Anterior cingulate cortex (tissue), 58 donors: ENCODE measurements at places on chromosomes 2 and 18.
A peak's percentile ranks its signal among the peaks of the same experiment; 100 is the strongest.

GRCh38 chr2:215417400-215417951 lies 18.4 kb downstream of the FN1 start:
- no peak for DNase-seq

- DNase-seq = no peak
Measured at GRCh38 chr2:60873381-60873780, 8.0 kb upstream of the REL start.

- no peak for DNase-seq
Measured at GRCh38 chr18:49630246-49630699, 68.4 kb downstream of the LIPG start.

GRCh38 chr2:121567957-121568409 lies 37.3 kb downstream of the RNU4ATAC start:
- DNase-seq = no peak

DNA sequence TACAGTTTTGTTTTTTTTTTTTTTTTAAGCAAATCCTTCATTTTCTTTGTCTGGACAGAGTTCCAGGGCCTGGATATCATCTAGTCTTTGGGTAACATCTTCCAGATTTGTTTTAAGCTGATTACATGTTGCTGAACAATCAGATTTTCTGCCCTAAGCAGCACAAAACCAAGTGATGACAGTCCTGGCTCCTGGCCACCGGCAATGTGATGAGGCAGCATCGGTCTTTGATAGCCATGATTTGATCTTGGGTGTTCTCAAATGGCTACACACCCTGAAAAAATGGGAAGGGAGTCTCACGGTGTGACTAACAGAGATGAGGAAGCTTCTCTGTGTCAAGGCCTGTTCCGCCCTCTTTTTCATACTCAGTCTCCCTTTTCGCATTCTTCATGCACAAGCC lies 708.6 kb upstream of the ZEB2 start:
- no peak for DNase-seq

- DNase-seq = no peak
Measured at GRCh38 chr2:112529757-112530156, 12.5 kb upstream of the POLR1B start.

GRCh38 chr2:187586011-187586641 lies 31.9 kb upstream of the TFPI start:
- DNase-seq = no peak

GRCh38 chr2:9721344-9721743 lies 90.5 kb upstream of the YWHAQ start:
- DNase-seq = no peak

DNA sequence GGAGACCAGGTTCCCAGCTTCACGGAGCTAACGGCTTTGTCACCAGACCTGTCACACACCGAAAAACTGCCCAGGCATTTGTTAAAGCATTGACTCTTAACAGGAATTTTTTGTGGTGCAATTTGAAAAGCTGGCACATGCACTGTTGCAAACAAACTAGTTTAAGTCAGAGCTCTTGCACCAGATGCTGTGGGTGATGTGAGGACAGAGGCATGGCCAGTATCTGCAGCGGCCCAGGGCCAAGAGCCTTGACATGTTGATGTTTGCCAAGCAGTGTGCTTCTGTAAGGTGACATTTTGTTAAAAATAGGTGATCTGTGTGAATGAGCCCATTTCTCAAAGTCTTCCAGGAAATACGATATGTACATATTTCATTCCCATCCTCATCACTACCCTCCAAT lies 142.5 kb downstream of the MTCL1 start:
- DNase-seq = no peak

DNA sequence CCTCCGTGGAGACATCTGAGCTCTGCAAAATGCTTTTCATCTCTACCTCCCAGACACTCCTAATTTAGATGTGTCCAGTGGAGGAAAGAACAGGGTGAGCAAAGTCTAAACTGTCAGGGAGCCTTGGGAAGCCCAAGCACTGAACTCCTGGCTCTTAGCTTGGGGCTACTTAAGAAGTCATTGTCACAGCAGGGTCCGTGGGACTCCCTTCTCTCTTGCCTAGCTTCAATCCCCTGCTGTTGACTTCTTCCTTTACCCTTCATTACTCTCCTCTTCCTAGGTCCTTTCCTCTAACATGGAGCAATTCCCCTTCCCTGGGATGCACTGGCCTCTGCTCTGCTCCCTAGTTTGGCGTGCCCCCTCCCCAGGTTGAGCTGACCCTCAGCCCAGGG lies 3.4 kb downstream of the OSR1 start:
- DNase-seq = no peak

DNA sequence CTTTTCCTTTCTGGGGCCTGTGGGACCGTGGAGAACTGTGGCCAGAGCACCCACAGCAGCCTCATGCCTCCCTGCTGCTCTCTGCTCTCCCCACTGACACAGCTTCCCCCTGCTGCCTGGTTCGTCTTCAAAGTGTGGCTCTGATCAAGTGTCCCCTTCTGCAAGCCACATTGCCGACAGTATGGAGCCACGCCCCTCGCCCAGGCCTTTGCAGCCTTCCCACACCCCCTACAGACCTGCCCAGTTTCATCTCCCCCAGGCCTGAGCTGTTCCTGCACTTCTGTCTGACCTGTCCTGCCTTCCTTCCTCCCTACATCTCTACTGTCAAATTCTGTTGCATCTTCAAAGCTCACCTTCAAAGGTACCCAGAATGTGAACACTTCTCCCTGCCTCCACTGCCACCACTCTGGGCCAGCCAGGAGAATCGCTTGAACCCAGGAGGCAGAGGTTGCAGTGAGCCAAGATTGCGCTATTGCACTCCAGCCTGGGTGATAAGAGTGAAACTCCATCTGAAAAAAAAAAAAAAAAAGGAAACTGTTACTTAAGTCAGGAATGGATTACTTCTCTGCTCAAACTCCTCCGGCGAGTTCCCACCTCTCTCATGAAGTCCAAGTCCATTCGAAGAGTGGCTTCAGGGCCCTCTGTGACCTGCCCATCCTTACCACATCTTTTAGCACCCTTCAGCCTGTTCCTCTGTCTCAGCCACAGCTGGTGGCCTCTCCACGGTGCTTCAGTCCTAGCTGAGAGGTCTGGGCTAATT lies 29.0 kb upstream of the CATIP start:
- no peak for DNase-seq

- peak; percentile 76 for DNase-seq
Measured at GRCh38 chr2:232667989-232668583, 29.0 kb upstream of the GIGYF2 start.

GRCh38 chr2:149353421-149353820 lies 23.0 kb downstream of the LYPD6 start:
- DNase-seq = no peak

DNA sequence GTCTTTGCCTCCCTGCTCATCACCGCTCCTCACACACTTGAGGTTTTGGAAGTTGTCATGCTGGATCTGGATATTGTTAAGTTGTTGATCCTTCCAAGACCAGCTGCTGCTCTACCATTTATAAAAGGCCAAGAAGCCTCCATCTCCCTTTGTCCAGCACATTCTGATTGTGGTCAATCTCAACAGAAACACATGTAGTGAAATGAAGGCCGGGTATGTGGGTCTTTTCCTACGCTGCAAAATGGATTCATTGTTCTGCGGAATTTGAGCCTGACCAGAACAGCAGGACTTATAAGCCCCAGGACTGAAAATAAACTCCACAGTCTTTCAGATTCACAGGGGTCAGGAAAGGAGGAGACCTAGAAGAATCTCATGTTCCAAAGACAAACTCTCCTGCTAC lies 238.4 kb downstream of the CMPK2 start:
- DNase-seq = no peak

- DNase-seq = no peak
Measured at GRCh38 chr2:234904785-234905184, 47.0 kb upstream of the SH3BP4 start.

GRCh38 chr2:136664713-136665405 lies 100.5 kb upstream of the THSD7B start:
- DNase-seq = no peak

DNA sequence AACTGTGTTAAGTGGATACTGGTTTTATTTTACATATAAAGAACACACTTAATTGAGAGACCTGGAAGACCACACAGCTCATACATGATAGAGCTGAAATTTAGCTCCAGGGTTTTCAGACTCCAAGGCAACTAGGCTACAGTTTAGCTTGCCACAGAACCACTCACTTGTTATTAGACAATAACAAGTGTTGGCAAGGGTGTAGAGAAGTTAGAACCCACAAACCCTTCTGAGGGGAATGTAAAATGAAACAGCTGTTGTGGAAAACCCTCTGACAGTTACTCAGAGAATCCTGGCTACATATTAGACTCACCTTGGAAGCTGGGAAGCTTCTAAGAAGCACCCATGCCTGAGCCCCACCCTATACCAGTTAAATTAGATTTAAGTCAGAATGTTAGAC lies 75.3 kb downstream of the MAP3K20 start:
- no peak for DNase-seq

- no peak for DNase-seq
Measured at GRCh38 chr2:215548714-215549113, 112.8 kb upstream of the FN1 start.

GRCh38 chr2:171210216-171210863 lies 49.6 kb upstream of the TLK1 start:
- DNase-seq = no peak

- no peak for DNase-seq
Measured at GRCh38 chr2:236169151-236169721, 1.1 kb upstream of the GBX2 start.

GRCh38 chr2:168995744-168996143 lies 35.4 kb downstream of the ABCB11 start:
- DNase-seq = no peak

DNA sequence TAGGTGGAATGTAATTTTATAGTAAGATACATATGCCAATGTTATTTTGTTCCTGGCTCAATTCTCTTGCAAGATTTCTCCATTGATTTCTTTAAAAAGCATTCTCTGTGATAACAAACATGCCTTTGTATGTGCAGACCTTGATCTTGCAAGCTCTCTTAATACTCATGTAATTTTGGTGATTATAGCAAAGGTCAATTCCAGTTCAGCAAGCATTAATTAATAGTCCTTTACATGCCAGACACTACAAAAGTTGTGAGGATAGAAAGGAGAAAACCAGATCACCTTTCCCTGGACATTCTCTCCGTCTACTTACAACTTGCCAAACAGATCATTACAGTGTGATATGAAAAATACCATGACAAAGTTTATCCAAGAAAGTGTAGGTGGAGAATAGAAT lies 173.7 kb upstream of the DOK6 start:
- DNase-seq = no peak

DNA sequence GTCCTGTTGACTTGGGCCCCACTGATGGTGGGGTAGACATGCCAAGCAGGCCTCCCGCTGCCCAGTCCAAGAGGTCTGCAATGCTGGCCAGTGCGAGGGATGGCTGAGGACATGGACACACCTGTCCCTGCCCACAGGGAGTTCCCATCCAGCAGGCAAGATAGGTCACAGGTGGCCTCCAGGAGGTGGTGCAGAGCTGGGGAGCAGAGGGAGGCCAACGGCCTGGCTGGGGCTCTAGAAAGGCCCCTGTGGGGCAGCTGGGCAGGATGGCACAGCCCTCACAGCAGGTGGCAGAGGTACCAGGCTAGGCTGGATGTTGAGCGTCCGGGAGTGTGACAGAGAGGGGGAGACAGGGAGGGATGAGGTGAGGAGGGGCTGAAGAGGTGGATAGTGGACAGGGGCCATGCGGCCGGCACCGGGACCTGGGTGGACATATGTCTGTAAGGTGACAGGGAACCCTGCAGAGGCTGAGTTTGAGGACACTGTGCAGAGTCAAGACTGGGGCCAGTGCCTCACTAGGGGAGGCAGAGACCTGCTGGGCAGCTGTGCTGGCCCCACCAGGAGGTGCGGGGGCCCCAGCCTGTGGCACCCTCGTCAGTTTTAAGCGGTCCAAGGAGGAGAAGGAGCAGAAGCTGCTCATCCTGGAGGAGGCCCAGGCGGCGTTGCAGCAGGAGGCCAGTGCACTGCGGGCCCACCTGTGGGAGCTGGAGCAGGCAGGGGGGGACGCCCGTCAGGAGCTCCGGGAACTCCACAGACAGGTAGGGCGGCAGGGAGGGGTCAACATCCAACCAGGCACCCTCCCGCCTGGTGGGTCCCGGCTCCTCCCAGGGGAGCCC lies 34.3 kb upstream of the SNED1 start:
- no peak for DNase-seq

DNA sequence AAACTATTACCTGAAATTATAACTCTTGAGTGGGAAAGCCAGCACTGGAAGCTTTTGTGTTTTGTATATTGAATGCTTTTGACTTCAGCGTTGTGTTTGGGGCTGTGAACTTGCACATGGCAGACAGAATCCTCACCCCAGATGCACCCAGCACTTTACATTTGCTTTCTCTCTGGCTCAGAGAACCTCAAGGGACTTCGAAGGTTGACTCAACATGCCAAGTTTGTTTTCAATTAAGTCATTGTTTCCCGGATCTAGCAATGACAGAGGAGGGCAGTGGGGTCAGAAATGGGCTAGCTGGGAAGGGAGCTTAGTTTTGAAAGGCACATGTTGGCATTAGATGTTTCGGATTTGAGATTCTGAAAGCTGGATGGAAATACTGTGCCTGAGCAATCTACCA lies 22.4 kb downstream of the TET3 start:
- no peak for DNase-seq

GRCh38 chr2:18719978-18720775 lies 130.8 kb upstream of the NT5C1B start:
- DNase-seq = no peak

GRCh38 chr2:28338831-28339321 lies 53.8 kb upstream of the FOSL2 start:
- no peak for DNase-seq

- DNase-seq = no peak
Measured at GRCh38 chr2:105746177-105747080, 1.7 kb downstream of the NCK2 start.

DNA sequence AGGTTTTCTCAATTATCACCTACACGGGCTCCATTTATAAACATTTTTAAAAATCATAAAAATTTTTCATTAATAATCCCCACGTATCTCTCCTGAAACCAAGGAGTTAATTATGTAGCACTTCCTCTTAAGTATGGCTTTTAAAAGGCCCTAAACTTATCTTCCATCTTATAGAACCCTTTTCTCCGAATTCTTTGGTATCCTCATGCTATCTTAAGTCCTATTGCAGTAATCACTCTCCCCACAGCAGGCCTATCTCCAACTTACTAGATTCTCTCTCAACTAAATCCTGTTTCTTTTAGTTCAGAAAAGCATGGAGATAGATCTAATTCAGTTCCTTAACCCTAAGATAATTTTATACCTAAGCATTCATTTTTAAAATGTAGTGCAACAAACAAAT lies 26.2 kb downstream of the RPRD1A start:
- DNase-seq = no peak

DNA sequence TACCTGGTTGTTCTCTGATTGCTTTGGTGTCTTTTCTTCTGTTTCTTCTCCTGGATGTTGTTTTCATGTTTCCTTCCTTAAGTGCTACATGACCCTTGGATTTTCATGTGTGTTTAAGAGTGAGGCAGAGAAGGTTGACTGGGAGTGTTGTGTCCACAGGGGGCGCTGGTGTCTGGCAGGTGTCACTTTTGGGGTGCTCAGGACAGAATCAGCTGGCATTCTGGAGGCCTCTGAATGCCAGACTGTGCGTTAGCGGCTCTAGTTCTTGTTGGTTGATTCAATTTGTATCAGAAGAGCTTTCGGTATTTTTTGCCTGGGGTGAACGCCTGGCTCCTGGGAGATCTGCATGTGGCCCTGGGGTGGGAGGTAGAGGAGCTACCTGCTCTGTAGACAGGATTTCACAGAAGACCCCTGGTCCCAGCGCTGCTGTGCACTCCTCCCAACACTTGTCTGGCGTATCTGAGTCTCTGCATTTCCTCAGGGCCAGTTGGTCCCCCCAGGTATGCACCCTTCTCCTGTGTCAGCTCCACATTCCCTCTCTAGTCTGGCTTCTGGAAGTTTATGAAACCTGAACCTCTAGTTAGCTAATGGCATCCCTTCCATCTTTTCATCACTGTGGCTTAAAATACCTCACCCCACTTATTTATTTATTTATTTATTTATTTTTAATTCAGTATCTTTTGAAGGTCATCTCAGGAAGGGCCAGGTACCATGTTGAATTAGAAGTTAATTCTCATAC lies 1.1 kb downstream of the GREB1 start:
- DNase-seq = no peak
